ENCODE measurements at places on chromosomes 3 and 15.

- H3K27ac ChIP-seq, result no peak overlapping the region
- H3K4me3 ChIP-seq, result no peak overlapping the region
- no peaks in the 10 kb centered on the region for H3K27me3 ChIP-seq
- no peak for DNase-seq
These were observed 101.5 kb upstream of the CRBN start for GRCh38 chr3:3281024-3281423.

- DNase-seq, result no peak
- H3K36me3 ChIP-seq, result no peaks in the 10 kb centered on the region
- no peak overlapping the region for H3K4me3 ChIP-seq
- no peaks in the 10 kb centered on the region for H3K4me1 ChIP-seq
- H3K27me3 ChIP-seq, result no peaks in the 10 kb centered on the region
These were observed 206.5 kb downstream of the CBLB start for GRCh38 chr3:105662306-105662705.

DNA sequence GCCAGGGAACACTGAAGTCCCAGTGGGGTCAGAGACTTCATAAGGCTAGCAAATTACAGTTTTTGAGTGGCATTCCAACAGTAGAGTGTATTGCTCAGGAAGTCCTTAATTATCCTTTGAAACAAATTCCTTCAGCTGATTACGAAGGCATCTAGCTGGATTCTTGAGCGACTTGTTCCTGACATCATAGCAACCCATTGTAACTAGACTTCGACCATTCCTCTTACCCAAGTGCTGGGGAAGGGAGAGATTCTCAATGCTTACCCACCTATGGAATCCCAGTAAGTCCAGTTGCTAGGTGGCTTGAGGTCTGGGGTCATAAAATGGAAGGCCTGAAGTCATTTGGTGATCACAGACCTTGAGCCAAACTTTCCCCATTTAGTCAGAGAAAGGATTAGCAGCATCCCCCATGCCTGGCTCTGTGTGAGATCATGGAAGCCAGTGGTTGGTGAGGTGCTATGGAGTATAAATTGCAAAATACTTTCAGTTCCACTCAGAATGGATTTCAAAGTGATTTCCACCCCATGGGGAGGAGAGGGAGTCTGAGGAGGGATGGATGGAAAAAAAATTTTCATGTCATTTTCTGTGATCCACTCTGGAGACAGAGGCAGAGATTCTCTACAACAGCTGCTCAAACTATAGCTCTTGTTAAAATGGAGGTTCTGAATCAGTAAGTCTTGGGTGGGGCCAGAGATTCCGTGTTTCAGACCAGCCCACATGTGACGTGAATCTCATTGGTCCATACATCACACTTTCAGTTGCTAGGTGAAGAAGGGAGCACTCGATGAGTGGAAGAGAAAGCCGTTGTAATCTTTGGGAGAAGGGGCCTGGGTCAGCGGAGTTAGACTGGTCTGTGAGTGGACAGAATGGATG, 45.7 kb downstream of the CD86 start:
- H3K27ac ChIP-seq, result no peak overlapping the region
- H3K27me3 ChIP-seq, result no peaks in the 10 kb centered on the region
- H3K4me3 ChIP-seq, result no peak overlapping the region
- no peak for DNase-seq

DNA sequence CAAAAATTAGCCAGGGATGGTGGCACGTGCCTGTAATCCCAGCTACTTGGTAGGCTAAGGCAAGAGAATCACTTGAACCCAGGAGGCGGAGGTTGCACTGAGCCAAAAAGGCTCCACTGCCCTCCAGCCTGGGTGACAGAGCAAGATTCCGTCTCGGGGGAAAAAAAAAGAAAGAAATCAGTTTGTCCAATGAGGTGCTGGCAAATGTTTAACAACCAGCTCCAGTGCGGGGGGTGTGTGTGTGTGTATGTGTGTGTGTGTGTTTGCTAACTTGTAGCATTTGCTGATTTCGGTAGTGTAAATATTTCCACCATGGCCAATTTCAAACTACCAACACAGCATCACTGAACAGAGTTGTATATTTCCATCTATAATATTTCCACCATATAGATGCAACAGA, 23.8 kb upstream of the IDH2 start:
- no peak for DNase-seq
- no peaks in the 10 kb centered on the region for H3K27me3 ChIP-seq
- no peak overlapping the region for H3K27ac ChIP-seq
- no peaks in the 10 kb centered on the region for H3K36me3 ChIP-seq
- no peak overlapping the region for H3K4me3 ChIP-seq

GRCh38 chr3:196995646-196996355, 27.2 kb upstream of the PIGZ start:
- no peaks in the 10 kb centered on the region for H3K36me3 ChIP-seq
- DNase-seq, result no peak
- no peaks in the 10 kb centered on the region for H3K27me3 ChIP-seq
- H3K4me3 ChIP-seq, result no peak overlapping the region

DNA sequence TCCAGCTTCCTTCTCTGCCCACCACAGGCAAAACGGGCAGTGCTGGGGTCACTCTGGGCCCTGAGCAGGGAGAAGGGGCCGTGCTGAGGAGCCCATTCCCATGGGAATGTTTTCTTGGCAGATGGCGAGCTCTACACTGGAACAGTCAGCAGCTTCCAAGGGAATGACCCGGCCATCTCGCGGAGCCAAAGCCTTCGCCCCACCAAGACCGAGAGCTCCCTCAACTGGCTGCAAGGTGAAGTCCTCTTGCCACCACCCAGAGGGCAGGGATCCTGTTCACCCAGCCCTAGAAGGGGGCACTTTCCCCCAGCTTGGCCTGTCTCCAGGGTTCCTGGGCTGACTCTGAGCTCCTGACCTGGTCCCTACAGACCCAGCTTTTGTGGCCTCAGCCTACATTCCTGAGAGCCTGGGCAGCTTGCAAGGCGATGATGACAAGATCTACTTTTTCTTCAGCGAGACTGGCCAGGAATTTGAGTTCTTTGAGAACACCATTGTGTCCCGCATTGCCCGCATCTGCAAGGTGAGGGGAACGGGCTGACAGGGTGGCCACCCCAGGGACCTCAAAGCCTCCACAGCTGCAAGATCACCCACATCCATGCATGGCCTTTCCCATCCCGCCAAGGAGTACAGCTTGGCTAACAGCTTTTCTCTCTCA, 12.4 kb downstream of the CIB1 start:
- peaks cover 29% of the 10 kb centered on the region for H3K4me1 ChIP-seq
- H3K27me3 ChIP-seq, result no peaks in the 10 kb centered on the region
- H3K4me3 ChIP-seq, result no peak overlapping the region
- peak overlapping the region; percentile 87 for H3K27ac ChIP-seq

GRCh38 chr3:40588406-40588805, 63.6 kb downstream of the ZNF621 start:
- no peaks in the 10 kb centered on the region for H3K27me3 ChIP-seq
- no peaks in the 10 kb centered on the region for H3K36me3 ChIP-seq
- no peak overlapping the region for H3K4me3 ChIP-seq
- peaks cover 6% of the 10 kb centered on the region for H3K4me1 ChIP-seq

DNA sequence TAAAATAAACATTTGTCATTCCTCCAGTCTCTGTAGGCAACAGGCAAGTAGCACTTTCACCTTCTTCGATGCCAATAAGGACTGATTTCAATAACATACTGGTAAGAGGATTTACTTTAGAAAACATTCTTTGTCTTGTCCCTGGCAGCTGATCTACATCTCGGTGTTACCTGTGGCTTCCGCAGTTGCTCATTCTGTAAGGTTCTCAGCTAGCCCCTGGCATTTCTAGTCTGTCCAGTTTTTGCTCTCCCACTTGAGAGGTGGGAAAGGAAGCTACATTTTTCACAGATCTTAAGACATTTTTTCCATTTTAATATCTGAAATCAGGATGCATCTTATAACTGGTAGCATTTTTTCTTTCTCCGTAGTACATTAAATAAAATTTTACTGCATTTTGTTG, 19.7 kb upstream of the MAP6D1 start:
- H3K4me1 ChIP-seq, result no peaks in the 10 kb centered on the region
- no peak overlapping the region for H3K4me3 ChIP-seq
- peaks cover 78% of the 10 kb centered on the region for H3K36me3 ChIP-seq
- H3K27me3 ChIP-seq, result no peaks in the 10 kb centered on the region
- no peak overlapping the region for H3K27ac ChIP-seq
- DNase-seq, result no peak

- no peak for DNase-seq
- H3K27ac ChIP-seq, result no peak overlapping the region
- no peaks in the 10 kb centered on the region for H3K4me1 ChIP-seq
- no peak overlapping the region for H3K4me3 ChIP-seq
These were observed 16.1 kb downstream of the GPR87 start for GRCh38 chr3:151300539-151300938.

DNA sequence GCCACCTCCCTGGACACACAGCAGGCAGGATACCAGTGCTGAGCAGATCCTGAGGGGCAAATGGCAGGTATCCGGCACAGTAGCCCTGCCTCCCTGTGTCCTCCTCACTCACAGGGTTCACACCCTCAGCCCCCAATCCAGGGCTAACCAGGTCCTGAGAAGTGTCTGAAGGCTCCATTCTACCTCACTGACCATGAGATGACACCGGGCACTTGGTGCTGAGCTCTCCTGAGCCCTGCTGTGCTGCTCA, 115.4 kb upstream of the ATP2B2 start:
- no peaks in the 10 kb centered on the region for H3K4me1 ChIP-seq
- no peaks in the 10 kb centered on the region for H3K36me3 ChIP-seq
- H3K27me3 ChIP-seq, result no peaks in the 10 kb centered on the region
- no peak overlapping the region for H3K4me3 ChIP-seq
- no peak overlapping the region for H3K27ac ChIP-seq

- no peaks in the 10 kb centered on the region for H3K27me3 ChIP-seq
- H3K36me3 ChIP-seq, result no peaks in the 10 kb centered on the region
These were observed 758.1 kb downstream of the NAALADL2 start for GRCh38 chr3:175617247-175617646.

- no peak overlapping the region for H3K27ac ChIP-seq
- no peak for DNase-seq
- no peaks in the 10 kb centered on the region for H3K36me3 ChIP-seq
- no peak overlapping the region for H3K4me3 ChIP-seq
These were observed 908.4 kb downstream of the EPHA3 start for GRCh38 chr3:90015688-90016356.

GRCh38 chr3:50486219-50486888, 17.1 kb downstream of the CACNA2D2 start:
- H3K27me3 ChIP-seq, result no peaks in the 10 kb centered on the region
- no peaks in the 10 kb centered on the region for H3K36me3 ChIP-seq
- no peak overlapping the region for H3K4me3 ChIP-seq

GRCh38 chr3:16370872-16371740, 106.1 kb downstream of the OXNAD1 start:
- peak overlapping the region; percentile 80 for H3K27ac ChIP-seq
- peaks cover 32% of the 10 kb centered on the region for H3K4me1 ChIP-seq
- no peak for DNase-seq
- H3K36me3 ChIP-seq, result peaks cover 3% of the 10 kb centered on the region
- no peaks in the 10 kb centered on the region for H3K27me3 ChIP-seq
- no peak overlapping the region for H3K4me3 ChIP-seq

DNA sequence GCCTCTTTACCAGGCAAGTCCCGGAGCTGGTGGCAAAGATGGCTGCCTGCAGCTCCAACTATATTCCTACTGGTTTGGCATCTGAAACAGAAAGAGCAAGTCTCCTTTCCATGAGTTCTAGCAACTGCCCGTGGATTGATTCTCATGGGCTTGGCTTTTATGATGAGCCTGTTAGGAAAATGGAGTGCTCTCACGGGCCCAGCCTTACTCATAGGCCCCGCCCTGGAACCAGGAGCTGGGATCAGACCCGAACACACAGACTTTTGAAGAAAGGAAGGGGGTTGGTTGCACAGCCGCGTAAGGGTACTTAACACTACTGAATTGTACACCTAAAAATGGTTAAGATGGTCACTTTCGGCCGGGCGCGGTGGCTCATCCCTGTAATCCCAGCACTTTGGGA, 2.9 kb downstream of the NRROS start:
- peaks cover 17% of the 10 kb centered on the region for H3K4me1 ChIP-seq
- peak overlapping the region; percentile 63 for H3K27ac ChIP-seq
- H3K36me3 ChIP-seq, result no peaks in the 10 kb centered on the region
- no peak overlapping the region for H3K4me3 ChIP-seq
- no peaks in the 10 kb centered on the region for H3K27me3 ChIP-seq

GRCh38 chr3:155412904-155413303, 119.4 kb upstream of the STRIT1 start:
- no peaks in the 10 kb centered on the region for H3K27me3 ChIP-seq
- H3K27ac ChIP-seq, result no peak overlapping the region
- H3K36me3 ChIP-seq, result no peaks in the 10 kb centered on the region
- DNase-seq, result no peak
- no peaks in the 10 kb centered on the region for H3K4me1 ChIP-seq
- no peak overlapping the region for H3K4me3 ChIP-seq

GRCh38 chr3:14857506-14857905, 38.7 kb downstream of the FGD5 start:
- no peak overlapping the region for H3K27ac ChIP-seq
- no peaks in the 10 kb centered on the region for H3K4me1 ChIP-seq
- H3K36me3 ChIP-seq, result no peaks in the 10 kb centered on the region
- H3K27me3 ChIP-seq, result no peaks in the 10 kb centered on the region
- H3K4me3 ChIP-seq, result no peak overlapping the region

DNA sequence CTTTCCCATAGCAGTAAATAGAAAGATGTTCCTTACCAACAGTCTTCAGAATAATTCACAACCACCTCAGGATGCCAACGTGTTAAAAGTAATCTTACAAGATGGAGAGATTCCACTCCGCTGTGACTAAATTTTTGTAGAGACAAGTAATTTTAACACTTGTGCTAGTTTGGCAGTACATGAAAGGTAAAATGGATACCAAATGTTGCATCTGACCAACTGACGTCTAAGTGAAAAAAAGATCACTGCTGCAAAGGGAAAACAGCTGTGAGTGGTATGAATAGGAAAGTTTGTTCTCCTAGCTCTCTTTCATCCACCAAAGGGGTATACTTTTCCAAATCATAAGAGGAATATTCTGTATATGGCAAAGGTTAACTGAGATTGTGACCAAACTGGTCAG, 2.6 kb downstream of the SPG21 start:
- DNase-seq, result no peak
- H3K4me3 ChIP-seq, result no peak overlapping the region
- H3K36me3 ChIP-seq, result no peaks in the 10 kb centered on the region
- peaks cover 75% of the 10 kb centered on the region for H3K4me1 ChIP-seq
- no peaks in the 10 kb centered on the region for H3K27me3 ChIP-seq

- no peak for DNase-seq
- H3K36me3 ChIP-seq, result no peaks in the 10 kb centered on the region
- H3K4me1 ChIP-seq, result no peaks in the 10 kb centered on the region
- H3K27ac ChIP-seq, result no peak within 1 kb of the TSS
- peak within 1 kb of the TSS; percentile 57 for H3K4me3 ChIP-seq
These were observed at the start of gene SLC38A3 for GRCh38 chr3:50204804-50205412. SLC38A3 (plus strand) TSS chr3:50205271; CDS start chr3:50214200, 8,929 bp downstream.

GRCh38 chr15:45635191-45635638, 386 bp downstream of the SQOR start:
- DNase-seq, result peak; percentile 46
- peaks cover 28% of the 10 kb centered on the region for H3K4me1 ChIP-seq

GRCh38 chr15:70362886-70363285, 265.2 kb upstream of the TLE3 start:
- H3K36me3 ChIP-seq, result no peaks in the 10 kb centered on the region
- no peaks in the 10 kb centered on the region for H3K27me3 ChIP-seq
- no peak overlapping the region for H3K4me3 ChIP-seq

DNA sequence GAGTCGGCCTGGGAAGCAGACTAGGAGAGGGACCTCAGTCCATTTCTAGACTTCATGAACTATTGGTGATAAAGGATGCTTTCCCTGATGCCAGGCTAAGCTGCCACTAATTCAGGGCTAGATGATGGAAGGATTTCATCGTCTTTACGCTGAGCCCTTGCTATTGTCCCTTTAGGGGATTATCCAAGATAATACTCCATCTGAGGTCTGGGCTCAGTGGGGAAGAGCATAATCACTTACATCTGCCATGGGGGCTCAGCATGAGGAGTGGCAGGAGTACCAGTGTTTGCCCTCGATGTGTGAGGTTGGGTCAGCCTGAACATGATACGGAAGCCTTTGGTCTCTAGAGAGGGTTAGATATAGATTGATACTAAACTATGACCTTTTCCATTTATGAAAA, 47.3 kb downstream of the PTPRG start:
- H3K27ac ChIP-seq, result no peak overlapping the region
- no peak overlapping the region for H3K4me3 ChIP-seq
- H3K36me3 ChIP-seq, result peaks cover 3% of the 10 kb centered on the region
- DNase-seq, result no peak

Data from tibial nerve (tissue), 4 donors.